ENCODE measurements at places on chromosomes 16 and 17.
A peak's percentile ranks its signal among the peaks of the same experiment; 100 is the strongest.

GRCh38 chr16:79288066-79288465 lies 312.5 kb downstream of the MAF start:
- DNase-seq, result no peak

DNA sequence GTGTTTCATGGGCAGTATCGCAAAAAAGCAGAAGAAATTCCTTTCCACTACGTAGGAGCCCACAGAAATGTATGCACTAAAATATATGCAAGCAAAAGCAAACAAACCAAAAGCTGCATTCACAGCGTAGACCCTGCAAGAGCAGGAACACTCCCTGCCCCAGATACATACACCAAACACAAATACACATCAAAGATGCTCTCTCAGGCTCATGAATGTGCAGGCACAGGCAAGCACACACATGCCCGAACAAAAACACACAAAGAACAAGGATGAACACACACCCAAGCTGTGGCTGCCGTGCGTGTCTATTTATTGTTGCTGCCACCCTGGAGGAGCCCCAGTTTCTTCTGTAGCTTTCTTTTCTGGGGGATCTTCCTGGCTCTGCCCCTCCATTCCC lies 1.7 kb downstream of the NUPR1 start:
- DNase-seq, result no peak

- no peak for DNase-seq
Measured at GRCh38 chr17:12814718-12815117, 25.4 kb downstream of the ARHGAP44 start.

GRCh38 chr17:29587591-29587990 lies 1.9 kb downstream of the GIT1 start:
- no peak for DNase-seq

DNA sequence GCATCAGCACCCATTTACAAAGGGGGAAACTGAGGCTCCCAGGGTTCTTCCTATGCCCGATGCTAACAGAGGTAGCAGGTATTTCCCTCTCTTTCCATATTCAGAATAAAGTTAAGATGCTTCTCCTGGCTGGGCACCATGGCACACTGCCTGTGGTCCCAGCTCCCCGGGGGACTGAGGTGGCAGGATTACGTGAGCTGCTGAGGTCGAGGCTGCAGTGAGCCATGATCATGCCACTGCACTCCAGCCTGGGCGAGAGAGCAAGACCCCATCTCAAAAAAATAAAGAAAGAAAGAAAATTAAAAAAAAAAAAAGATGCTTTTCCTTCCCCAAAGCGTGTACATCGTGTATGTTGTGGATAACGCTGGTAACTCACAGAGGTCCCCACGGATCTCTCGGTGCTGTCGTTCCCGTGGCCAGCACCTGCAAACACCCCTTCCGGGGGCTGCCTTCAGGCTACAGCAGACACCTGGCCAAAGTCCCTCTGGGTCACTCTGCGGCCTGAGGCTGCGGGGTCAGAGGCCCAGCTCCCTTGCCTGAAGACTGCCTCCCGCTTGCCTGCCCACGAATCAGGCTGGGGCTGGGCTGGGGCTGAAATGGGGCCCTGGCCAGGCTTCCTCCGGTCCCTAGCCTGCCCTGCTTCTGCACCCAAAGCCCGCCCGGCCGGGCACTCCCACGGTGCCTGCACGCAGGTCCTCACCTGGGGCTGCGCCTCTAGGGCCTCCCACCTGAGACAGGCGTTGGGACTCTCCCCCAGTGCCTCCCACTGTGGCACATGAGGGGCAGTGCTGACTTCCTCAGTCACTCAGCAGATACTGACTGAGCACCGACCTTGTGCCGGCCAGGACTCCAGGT lies 63.1 kb downstream of the ZDHHC7 start:
- DNase-seq, result no peak

DNA sequence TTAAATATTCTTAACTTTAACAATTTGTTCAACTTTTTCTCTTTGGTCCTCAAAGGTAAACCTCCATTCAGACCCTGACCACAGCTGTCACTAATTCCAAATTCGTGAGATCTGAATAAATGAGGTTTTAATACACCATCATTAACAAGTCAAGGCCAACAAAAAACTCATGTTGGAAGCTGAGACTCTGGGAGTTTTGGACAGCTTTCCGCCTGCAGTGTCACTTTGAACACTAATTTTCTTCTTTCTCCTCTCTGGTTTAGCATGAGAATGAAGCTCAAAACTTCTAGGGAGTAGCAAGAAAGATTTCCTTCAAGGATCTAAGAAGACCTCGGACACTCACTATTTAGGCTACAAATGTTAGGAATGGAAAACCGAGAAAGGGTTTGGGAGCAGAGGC lies 32.7 kb upstream of the DNAH9 start:
- DNase-seq, result no peak

GRCh38 chr16:84423416-84423837 lies 55.1 kb downstream of the ATP2C2 start:
- no peak for DNase-seq

GRCh38 chr16:85245307-85246172 lies 133.3 kb upstream of the CIBAR2 start:
- DNase-seq, result peak; percentile 65

DNA sequence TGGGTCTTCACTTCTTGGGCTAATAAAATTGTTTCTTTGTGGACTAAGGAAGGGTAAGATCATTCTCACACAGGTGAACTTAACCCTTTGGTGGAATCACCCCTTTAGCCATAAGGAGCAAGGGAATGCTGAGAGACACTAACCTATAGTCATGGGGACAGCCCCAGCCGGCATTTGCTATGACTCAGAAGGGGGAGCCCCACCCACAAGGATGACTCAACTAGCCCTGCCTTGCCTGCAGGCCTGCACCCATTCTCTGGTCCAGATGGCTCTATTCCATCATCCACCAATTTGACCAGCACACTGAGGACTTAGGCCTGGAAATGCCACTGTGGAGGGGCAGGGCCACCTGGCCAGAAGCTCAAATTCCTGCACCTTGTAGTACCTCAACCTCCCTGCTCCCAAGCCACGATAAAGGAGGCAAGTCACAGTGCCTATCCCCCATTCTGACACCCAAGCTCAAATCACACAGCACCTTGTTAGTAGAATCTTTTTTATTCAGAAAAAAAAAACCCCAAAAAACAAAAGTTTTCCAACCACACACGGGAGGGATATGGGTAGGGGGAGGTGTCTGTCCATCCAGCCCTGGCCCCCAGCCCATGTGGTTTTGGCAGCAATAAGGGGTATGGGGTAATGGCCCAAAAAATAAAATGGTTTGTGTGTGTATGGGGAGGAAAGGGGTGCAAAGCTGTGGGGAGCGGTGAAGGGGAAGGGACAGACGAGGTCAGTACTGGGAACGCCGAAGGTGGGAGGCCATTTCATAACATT lies 3.0 kb downstream of the PFN1 start:
- peak; percentile 60 for DNase-seq

GRCh38 chr16:84209989-84210388 lies 19.0 kb downstream of the ADAD2 start:
- DNase-seq, result no peak

- DNase-seq, result peak; percentile 84
Measured at GRCh38 chr17:58666858-58667267, 25.0 kb downstream of the TEX14 start.

DNA sequence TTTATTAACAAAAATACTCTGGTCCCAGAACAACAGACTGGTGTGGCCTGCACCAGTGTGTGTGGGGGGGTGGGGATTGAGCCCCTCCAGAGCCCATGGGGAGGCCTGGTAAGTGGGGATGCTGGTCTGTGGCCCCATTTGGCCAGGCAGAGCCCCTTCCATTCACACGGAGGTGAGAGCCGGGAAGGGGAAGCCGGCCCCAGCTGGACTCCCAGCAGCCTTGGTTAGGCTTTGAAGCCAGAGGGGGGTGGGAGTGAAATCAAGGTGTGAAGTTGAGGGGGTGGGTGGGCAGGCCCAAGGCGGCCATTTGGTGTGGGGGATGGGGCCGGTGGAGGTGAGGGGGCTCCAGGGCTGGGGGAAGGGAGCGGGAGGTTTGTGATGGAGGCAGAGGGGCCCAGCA lies 5.9 kb downstream of the TBX6 start:
- no peak for DNase-seq

GRCh38 chr17:15890279-15890892 lies 54.5 kb upstream of the ADORA2B start:
- DNase-seq, result no peak

DNA sequence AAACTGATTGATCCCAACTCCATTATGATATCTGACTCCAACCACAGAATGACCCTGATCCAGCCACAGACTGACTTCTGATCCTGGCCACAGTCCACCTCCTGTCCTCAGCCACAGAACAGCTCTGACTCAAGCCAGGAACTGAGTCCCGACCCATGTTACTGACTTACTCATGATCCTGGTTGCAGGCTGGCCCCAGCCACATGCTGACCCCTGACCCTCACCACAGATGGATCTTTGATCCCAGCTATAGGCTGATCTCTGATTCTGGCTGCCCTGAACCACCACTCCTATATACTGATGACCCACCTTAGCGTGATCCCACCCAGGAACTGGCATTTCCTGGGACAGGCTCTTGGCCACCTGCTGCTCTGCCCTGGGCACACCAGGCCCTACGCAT lies 32.2 kb upstream of the IL21R start:
- no peak for DNase-seq

- no peak for DNase-seq
Measured at GRCh38 chr17:4329838-4330237, 36.6 kb downstream of the UBE2G1 start.

DNA sequence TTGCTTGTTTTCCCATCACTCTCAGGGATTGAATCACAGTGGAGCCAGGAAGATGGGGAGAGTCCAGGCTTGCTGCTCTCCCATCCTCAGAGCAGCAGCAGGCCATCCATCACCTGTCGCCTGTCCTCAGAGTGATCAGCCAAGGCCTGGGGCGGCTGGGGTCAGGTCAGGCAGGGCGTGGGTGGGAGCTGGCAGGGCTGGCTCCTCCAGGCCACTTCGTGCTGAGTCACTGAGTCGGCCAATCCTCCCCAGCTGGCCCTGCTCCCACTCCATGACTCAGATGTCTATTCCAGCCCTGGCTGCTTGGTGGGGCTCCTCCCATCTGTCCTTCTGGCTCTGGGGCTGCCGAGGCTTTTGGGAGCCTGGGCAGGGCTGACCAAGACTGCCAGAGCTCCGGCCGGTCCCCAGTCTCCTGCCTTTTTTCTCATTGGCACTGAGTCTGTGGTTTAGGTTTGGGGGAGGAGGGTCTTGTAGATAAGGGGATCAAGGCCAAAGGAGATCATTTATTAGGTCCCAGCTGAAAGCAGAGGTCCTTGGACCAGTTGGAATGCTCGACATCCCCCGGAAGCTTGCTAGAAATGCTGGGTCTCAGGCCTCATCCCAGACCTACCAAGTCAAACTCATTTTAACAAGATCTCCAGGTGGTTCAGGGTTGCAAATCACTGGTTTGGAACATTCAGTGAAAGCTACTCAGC lies 72.7 kb downstream of the ABCC1 start:
- DNase-seq, result peak; percentile 96

DNA sequence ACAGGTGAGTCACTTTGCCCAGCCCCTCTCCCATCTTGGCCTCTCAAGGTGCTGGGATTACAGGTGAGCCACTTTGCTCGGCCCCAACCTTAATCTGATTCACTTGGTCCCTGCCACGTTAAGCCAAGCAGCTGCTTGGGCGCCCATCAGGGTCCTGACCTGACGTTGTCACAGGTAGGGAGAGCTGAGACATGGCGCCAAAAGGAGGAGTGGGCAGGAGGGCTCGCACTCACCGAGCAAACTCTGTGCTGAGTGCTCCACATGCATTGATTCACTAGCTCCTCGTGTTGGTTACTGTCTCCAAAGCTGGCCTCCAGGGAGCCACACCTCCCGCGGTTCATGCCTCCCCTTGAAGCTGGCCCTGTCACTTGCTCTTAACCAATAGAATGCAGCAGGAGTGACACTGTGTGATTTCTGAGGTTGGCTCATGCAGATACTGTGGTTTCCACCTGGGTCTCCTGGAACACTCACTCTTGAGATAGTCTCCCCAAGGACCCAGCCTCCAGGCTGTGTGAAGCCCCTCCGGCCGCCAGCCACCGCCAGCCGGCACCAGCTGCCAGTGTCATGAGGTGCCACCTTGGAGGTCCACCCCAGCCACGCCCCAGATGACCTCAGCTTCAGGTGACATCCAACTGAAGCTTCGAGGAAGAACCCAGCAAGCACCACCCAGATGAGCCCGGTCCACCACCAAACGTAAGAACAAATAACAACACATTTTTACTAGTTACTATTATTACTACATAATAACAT lies 223.0 kb downstream of the GSG1L start:
- no peak for DNase-seq

Measured in testis (tissue), 5 donors.